ENCODE measurements at places on chromosomes 1 and 21.

DNA sequence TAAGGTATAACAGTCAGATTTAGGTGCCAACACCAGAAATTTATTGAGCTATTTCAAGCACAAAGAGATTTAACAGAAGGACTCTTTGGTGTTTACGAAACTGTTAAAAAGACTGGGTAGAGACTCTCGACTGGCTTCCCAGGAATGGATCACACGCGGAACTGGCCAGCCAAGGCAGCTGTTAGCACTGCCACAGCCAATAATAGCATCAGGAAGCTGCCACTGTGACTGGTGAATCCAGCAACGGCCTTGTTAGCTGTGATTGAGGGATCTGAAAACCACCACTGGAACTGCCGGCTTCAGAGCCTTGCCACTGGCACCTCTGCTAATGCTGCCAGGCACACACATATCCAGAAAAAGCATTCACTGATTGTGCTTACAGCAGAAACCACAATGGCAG, 10.6 kb upstream of the SIM2 start:
- no peak for DNase-seq

DNA sequence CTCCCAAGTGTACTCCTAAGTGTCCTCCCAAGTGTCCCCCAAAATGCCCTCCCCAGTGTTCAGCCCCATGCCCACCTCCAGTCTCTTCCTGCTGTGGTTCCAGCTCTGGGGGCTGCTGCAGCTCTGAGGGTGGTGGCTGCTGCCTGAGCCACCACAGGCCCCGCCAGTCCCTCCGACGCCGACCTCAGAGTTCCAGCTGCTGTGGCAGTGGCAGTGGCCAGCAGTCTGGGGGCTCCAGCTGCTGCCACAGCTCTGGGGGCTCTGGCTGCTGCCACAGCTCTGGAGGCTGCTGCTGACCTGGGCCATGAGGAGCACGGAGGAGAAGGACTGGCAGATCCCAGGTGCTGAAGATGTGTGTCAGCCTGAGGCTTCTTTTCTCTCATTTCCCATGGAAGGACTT, 993 bp downstream of the LCE5A start:
- no peak for DNase-seq

DNA sequence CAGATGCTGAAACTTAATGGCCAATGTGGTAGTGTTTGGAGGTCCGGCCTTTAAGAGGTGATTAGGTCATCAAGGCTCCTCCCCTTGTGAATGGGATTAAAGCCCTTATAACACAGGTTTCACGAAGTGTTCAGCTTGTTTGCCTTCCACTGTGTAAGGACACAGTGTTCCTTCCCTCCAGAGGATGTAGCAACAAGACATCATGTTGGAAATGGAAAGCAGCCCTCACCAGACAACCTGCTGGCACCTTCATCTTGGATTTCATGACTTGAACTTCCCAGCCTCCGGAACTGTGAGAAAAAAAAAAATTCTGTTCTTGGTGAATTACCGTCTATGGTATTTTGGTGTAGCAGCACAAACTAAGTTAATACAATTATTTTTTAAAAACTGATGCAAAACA, 613.8 kb downstream of the KIF26B start:
- no peak for DNase-seq

GRCh38 chr1:24558902-24559791, 3.3 kb downstream of the NCMAP start:
- DNase-seq, result peak; percentile 23

GRCh38 chr1:177975588-177976495, 6.0 kb upstream of the SEC16B start:
- DNase-seq, result no peak

DNA sequence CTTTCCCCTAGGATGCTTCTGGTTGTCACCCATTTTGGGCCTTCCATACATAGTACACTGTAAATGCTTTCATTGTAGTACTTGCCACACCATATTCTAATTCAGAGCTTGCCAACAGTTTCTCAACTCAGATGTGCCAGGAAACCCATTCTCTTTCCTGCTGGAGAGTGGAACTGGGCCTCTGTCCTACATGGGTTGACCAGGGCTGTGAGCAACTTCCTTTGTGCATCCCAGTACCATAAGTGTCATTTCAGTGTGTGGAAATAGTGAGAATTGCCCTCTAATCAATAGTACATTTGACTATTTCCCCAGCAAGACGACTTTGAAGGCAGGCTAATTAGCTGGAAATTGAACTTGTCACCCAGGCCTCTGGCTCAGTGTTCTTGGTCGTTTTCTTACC, 74.8 kb downstream of the MTR start:
- no peak for DNase-seq

- no peak for DNase-seq
Observed at GRCh38 chr1:190391582-190391981, 86.1 kb downstream of the BRINP3 start.

DNA sequence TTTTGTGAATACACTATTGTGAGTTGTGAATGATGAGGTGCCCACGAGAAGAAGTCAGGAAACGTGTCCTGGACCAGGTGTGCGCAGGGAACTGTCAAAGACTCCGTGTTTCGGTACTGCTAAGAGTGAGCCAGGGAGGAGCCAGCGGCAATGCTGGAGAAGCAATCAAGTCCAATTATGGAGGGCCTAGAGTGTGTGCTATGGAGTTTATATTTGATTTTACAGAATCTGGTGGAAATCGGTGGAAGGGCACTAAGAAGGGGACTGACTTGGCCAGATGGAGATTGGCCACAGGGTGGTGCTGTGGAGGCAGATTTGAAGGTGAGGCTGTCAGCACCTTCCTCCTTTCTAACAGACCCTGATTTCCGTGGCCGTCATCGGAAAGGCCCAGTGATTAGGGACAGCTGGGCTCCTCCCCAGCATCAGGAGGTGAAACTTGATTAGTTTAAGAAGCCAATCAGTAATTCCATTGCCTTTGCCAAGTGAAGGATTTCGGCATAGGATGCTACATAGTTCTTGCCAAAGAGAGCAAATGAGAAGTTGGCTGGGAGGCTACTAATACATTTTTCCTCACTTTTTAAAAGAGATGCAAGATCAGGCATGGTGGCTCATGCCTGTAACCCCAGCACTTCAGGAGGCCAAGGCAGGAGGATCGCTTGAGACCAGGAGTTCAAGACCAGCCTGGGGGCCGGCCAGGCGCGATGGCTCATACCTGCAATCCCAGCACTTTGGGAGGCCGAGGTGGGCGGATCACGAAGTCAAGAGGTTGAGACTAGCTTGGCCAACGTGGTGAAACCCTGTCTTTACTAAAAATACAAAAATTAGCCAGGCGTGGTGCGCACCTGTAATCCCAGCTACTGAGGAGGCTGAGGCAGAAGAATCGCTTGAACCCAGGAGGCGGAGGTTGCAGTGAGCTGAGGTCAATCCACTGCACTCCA, 7.0 kb downstream of the PTCH2 start:
- peak; percentile 46 for DNase-seq

- no peak for DNase-seq
Observed at GRCh38 chr1:115135681-115136080, 46.4 kb upstream of the TSPAN2 start.

GRCh38 chr21:18803624-18804023, 400.0 kb upstream of the TMPRSS15 start:
- no peak for DNase-seq

- no peak for DNase-seq
Observed at GRCh38 chr1:83673312-83673711, 325.6 kb downstream of the TTLL7 start.

DNA sequence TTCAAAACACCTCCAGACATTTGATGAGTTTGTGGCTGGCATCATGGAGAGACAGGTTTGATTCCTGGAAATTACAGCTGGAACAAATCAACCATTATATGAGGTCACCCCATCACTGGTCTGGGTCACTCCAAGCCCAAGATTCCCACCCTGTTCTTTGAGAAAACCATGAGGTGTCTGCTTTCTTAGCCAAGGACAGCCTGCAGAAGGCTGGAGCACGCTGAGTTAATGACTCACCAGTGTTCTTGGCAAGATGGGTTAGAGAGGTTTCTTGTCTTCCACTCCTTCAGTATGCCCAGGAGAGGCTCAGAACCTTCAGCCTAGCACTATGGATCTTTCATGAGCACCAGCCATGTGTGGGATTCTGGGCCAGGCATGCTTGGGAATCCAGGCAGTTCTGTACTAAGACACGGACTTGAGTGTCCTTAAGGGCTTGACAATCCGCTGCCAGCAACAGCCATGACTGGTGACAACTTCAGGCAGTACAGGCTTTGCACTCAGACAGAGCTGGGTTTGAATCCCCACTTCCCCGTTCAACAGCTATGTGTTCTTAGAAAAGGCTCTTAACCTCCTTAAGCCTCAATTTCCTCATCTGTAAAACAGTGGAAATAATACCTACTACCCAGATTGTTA, 43.9 kb downstream of the GRHL3 start:
- peak; percentile 55 for DNase-seq

- DNase-seq, result no peak
Observed at GRCh38 chr1:154193821-154194220, 1.9 kb upstream of the TPM3 start.

GRCh38 chr1:246302251-246302625, 204.8 kb downstream of the SMYD3 start:
- no peak for DNase-seq

All from AG09309 (cell line).